ENCODE measurements at places on chromosomes 2 and 18.

- DNase-seq: no peak
Observed at GRCh38 chr2:214192711-214193110, 218.1 kb upstream of the VWC2L start.

DNA sequence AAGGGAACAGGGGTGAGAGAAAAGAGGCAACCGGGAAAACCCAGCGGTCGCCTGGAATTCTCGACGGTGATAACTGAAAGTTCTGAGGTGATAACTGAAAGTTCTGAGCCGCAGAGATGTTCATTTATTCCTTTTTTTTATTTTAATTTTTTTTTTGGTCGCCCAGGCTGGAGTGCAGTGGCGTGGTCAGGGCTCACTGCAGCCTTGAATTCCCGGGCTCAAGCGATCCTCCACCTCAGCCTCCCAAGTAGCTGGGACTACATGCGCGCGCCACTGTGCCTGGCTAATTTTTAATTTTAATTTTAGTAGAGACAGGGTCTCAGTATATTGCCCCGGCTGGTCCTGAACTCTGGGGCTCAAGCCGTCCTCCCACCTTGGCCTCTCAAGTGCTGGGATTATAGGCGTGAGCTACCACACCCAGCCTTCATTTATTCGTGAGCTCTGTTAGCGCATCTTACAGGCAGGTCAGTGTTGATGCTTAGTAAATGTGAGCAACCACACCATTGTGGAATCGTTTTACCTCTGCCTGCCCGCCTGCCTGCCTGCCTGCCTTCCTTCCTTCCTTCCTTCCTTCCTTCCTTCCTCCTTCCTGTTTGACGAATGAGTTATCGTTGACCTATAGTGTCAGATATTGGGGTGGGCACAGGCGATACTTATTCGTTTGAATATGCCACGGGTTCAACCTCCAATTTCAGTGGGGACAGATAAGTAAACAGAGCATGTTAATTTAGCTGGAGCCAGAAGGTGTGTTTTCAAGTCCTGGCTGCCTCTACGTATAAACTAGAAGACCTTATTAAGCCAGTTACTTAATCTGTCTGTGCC is 557 bp upstream of the E2F6 start:
- peak; percentile 44 for DNase-seq

GRCh38 chr18:45566025-45566740 is 49.1 kb upstream of the SLC14A2 start:
- DNase-seq: no peak

DNA sequence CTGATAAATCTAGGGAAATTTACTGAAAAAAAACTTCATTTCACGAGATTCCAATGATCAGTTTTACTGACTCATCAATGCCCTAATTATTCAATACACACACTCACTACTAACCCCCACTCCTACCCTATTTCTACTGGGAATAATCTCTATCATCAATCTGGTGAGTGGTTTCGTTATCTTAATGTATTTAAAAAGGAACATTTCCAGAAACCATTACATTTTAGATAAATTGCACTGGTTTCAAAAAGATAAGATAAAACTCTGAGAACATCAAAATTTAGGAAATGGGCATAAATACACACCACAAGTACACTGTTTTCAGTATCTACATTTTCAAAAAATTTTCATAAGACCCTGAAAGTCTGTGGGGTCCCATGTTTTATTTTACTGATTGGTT is 471.4 kb upstream of the PKDCC start:
- no peak for DNase-seq

DNA sequence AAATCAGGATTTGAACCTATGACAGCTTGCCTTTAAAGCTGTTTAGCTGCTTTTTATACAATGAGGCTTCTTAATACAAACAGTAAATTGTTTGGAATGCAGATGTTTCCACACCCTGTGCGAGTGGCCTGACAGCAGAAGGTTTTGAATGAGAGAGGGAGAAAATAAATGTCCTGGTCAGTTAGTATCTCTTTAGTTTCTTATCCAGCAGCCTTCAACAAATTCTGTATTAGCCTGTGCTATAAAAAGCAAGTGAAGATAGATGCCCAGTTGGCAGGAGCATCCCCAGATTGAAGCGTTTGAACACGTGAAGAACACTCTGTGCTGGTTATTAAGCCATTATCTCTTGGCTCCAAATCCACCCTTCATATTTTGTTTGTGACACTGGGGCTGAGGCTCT is 70.6 kb downstream of the CERS6 start:
- DNase-seq: no peak

DNA sequence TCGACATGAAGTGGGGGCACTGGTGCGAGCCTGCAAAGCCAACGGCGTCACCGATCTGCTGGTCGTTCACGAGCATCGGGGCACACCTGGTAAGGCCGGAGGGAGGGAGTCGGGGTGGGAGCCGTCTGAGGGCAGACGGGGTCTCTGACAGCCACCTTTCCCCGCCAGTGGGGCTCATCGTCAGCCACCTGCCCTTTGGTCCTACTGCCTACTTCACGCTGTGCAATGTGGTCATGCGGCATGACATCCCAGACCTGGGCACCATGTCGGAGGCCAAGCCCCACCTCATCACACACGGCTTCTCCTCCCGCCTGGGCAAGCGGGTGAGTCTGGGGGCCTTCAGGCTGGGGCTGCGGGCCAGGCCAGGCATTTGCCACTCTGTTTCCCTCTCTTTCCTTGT is 2.9 kb downstream of the IMP4 start:
- no peak for DNase-seq

Measured in NB4 (cell line).